EH (cell line): ENCODE measurements at places on chromosomes 5 and 9.

DNA sequence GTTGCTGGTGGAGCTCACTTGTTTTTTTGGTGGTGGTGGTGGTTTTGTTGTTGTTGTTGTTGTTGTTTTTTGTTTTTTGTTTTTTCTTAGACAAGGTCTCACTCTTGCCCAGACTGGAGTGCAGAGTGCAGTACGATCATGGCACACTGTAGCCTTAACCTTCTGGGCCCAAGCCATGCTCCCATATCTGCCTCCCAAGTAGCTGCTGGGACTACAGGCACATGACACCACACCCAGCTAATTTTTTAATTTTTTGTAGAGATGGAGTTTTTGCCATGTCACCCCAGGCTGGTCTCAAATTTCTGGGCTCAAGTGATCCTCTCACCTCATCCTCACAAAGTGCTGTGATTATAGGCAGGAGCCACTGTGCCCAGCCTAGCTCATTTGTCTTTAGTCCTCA lies 53.5 kb downstream of the NUP214 start:
- DNase-seq = no peak

DNA sequence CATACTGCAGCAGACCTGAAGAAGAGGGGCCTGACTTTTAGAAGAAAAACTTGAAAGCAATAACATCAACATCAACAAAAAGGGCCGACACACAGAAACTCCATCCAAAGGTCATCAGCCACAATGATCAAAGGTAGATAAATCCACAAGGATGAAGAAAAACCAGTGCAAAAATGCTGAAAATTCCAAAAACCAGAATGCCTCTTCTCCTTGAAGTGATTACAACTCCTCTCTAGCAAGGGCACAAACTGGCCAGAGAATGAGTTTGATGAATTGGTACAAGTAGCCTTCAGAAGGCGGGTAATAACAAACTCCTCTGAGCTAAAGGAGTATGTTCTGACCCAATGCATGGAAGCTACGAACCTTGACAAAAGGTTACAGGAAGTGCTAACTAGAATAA lies 186.2 kb upstream of the RAI14 start:
- DNase-seq = no peak

- DNase-seq = no peak
Observed at GRCh38 chr5:54313311-54314270, 3.2 kb upstream of the ARL15 start.

DNA sequence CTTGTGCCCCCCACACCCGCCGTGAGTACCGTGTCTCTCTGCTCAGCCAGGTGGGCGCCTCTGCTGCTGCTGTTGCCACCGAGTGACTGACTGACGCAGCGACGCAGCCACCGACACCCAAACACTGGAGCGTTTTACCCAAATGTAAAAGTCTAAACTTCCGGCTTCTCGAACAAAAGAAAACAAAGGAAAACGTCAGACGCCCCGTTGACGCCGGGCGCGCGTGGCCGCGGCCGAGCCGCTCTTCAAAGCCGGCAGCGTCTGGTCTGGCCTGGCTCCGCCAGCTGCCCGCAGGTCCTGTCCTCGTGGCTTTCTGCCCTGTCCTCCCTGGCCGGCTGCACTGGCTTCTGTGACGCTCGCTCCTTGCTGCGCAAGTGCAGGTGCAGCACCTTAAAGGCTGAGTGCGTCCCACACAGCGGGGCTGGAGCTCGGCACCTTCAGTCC lies 41.4 kb upstream of the CLPTM1L start:
- peak; percentile 38 for DNase-seq

DNA sequence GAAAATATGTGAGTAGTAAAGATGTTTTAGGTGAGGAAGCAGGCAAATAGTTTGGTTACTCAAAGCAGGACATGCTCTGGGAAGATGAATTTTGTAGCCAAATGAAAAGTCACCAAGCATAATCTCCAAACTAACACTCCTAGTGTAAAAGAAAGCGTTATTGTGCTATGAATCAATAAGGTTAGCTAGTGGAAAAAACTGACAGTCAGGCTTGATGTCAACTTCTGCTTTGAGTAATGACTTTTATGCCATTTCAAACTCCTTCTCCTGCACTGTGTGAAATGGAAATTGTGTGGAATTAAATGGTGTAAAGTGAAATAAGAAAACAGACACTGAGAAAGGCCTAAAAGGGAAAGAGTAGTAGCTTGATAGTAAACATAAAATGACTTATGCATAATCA lies 637.2 kb upstream of the DMAC1 start:
- DNase-seq = no peak

DNA sequence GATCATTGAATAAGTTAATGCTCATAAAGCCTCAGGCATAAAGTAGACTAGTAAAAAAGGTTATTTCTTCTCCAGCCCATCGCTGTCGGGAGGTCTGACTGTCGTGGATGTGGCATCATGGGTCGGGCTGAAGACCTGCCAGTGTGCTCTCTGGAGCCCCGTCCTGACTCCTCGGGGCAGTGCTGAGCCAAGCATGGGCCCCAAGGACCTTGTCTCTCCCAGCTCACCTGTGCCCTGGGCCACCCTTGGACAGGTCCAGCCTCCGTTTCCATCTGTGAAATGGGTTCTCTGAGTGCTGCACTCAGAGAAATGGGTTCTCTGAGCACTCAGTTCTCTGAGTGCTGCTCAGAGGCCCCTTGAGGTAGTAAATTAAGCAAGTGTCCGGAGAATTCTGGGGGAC lies 269.0 kb downstream of the GADD45G start:
- no peak for DNase-seq

DNA sequence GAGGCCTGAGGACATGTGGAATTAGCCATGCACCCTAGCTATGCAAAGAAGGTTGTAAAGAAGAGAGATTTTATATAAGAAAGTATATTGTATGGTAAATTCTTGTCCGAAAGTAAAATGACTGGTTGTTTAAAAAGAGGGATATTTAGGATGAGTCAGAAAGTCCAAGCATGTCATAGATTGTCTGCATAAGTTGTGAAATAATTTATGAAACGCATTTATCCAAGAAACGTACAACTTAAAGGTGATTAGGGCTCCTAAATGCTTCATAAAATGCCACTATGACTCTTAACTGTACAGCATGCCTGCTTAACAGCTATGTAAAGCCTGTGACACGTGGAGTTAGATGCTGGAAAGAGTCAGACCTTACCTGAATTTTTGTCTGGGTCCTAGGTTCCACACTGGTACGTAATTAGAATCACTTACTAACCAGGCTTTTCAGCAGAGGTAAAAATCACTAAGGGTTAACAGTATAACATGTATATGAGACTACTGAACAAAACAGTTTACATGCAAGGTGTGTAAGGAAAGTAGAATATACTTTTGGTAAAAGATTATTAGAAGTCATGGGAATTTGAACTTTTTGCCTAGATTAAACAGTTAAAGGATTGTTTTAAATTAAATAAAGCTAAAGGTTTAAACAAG lies 37.0 kb upstream of the ARL15 start:
- DNase-seq = no peak

DNA sequence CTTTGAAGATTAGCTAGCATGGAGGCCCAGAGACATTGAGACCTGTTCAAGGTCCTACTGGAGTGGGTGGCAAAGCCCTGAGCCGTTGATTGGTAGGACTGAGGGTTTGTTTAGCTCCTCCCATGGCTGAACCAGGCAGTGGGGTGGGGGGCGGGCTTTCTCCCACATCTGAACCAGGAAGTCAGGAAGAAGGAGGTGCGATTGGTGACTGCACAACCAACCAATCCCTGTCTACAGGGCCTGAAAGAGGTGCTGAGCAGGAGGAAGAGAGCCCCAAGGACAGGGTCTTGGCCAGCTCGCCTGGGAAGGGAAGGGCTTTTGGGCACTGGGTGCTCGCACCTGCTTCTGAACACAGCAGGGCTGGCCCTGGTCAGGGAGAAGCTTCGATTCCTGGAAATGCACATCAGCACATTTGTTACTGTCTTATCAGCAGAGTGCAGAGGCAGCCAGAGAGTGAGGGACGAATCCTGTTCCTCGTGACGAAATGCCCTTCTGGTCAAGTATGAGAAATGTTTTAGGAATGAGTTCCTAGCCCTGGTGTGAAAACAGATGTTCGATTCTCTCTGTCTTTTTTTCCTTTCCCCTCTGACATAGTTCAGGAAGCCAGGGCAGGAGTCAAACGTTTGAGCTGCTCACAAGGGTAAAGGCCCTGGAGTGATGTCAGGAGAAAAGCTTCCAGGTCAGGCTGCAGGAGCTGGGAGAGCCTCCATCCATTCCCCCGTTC lies 294.8 kb upstream of the KLF4 start:
- peak; percentile 84 for DNase-seq

- DNase-seq = peak; percentile 37
Observed at GRCh38 chr9:125536776-125537175, 170.2 kb downstream of the MAPKAP1 start.

DNA sequence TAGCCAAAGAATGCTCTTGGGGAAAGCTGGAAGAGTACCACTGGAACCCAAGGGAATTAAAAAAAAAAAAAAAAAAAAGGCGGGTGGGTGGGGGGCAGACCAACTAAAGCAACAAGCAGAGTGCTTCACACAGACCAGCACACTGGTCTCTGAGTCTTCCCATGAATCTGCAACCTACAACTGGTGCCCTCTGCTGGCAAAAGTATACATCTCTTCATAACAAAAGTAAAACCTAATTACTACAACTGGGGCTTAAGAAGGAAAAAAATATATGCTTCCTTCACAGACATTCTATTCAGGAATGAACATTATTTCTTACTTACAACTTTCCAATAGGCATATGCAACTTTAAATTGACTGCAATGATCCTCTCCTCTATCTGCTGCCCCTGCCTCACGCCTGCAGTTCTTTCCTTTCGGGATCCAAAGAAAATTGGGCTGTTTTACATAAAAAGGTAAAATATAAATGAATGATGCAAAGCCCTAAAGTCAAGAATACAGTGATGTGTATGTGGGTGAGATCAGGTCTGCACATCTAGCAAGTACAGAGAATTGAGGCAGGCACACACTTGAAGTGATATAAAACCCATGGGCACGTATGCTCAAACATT lies 7.2 kb upstream of the KLHL3 start:
- DNase-seq = peak; percentile 75

- no peak for DNase-seq
Observed at GRCh38 chr9:79977510-79978197, 405.9 kb downstream of the TLE4 start.

GRCh38 chr5:129593525-129593924 lies 133.4 kb downstream of the ADAMTS19 start:
- no peak for DNase-seq

GRCh38 chr9:28264368-28264767 lies 691.1 kb upstream of the C9orf72 start:
- DNase-seq = no peak

DNA sequence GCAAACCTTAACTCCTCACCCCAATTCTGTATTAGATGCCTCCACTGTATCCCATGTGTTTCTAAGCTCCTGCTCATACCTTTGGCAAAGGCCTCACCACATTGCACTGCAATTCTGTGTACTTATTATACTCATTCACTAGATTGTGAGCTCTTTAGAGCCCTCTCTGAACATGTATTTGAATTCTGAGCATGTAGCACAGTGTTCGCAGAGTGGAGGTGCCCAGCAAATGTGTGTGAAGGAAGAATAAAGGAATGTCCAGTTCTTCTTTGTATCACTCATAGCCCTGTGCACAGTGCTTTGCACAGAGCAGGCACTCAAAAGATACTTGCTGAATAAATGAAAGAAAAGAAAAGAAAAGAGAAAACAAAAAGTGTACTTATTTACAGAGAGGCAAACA lies 301.1 kb upstream of the EFNA5 start:
- DNase-seq = no peak

GRCh38 chr5:67925511-67925910 lies 290.0 kb upstream of the PIK3R1 start:
- DNase-seq = no peak

GRCh38 chr5:147061431-147061830 lies 173.4 kb upstream of the STK32A start:
- DNase-seq = no peak

- DNase-seq = no peak
Observed at GRCh38 chr9:84758817-84759216, 89.3 kb downstream of the NTRK2 start.

GRCh38 chr9:130886981-130887380 lies 9.6 kb downstream of the QRFP start:
- DNase-seq = no peak

DNA sequence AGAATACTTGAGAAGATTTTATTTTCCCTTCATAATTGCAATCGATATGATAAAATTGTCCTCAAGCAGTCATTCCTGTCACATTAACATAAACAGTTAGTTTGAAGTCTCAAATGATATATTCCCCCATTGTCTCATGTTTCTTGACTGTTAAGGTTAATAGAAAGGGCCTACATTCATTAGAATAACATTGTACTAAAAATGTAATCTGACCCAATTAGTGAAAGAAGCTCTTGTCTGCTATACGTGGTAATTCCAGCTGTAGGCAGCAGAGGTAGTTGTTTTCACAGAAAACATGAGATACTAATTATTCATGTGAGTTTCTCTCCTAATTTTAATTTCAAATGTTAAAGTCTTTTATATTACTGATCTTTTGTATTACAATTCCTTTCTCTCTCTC lies 25.9 kb upstream of the AP3B1 start:
- peak; percentile 53 for DNase-seq
